ENCODE measurements at places on chromosomes 5 and 9. TPM values are rescaled to one million over a fixed set of nuclear protein-coding genes. Genes with fewer than 3 reads are reported as not detected.
A peak's percentile ranks its signal among the peaks of the same experiment; 100 is the strongest.

DNA sequence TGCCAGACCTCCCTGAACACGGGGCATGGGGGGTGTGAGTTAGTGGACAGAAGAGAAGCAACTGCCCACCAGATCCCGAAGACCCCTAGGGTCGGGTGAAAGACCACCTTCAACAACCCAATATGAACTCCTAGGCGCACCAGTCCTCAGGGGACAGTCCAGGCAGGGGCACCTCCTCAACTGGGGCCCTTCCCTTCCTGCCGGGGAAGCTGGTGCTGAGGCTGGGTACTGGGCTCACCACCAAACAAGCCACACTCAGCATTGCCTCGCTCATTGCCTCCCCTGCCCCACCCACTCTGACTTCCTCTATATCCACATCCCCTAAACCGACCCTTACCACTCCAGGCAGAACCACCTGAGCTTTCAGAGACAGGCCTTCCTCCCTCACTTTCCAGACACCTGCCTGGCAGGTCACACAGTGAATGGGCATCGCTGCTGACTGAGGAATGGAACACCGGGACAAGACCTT lies 42.5 kb downstream of the SEMA4D start:
- peak; percentile 64 for DNase-seq

The EQTN gene
- not detected for total RNA-seq

The FSTL4 gene
- total RNA-seq: not detected

- no peak for DNase-seq
These were observed 169.0 kb downstream of the DOCK2 start for GRCh38 chr5:169805937-169806700.

- no peak for DNase-seq
These were observed 283.3 kb downstream of the GABRB2 start for GRCh38 chr5:161263191-161263590.

GRCh38 chr5:1875843-1876659 lies 6.7 kb downstream of the IRX4 start:
- DNase-seq: no peak

GRCh38 chr9:99748676-99749075 lies 73.0 kb upstream of the NR4A3 start:
- DNase-seq: no peak

DNA sequence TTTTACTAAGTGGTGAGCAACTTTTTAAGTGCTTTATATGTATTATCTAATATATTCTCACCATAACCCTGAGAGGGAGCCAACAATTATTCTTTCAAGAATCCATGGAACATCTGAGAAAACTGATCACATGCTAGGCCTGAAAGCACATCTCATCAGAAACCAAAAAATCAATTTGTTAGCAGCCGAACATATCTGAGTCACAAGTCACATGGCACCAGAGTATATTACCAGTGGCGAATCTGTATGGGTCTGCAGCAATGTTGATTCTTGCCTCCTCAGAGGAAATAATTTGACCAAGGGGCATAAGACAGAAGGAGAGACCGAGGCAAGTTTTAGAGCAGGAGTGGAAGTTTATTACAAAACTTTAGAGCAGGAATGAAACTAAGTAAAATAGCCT lies 25.3 kb upstream of the SIL1 start:
- DNase-seq: no peak

DNA sequence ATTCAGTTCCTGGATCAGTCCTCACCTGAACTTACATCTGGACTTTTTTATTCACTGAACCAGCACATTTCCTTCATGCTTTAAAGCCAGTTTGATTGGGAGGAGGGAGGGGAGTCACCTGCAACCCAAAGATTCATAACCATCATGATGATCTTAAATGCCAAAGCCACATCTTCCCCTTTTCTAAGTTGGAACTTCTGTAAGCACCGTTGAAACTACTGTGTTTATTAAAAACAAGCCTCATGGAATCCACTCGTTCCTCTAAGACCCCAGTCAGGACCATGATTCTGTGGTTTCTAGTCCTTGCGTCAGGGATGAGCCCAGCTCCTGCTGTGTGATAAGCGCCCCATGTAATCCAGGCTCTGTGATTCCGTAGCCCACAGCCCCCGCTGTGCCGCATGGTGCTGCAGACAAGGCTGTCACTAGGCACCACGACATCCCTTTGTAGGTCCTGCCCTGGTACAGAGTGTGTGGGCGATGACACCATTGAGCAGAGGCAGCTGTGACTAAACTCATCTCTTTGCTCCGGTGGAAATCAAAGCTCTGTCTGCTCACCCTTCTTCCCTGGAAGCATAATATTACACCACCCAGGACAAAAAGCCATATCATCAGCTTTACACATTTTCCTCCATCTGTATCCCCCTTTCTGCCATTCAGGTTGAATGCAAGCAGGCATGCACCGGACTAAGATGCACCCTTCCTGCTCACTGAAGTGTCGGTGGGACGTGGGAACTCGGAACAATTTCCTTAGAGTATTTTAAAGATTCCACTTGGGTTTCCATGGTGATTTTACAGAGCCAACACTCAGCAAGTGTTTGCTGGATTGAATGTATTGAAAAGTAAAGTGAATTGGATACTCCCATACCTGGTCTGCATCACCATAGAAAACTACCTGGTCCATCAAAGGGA lies 132.0 kb upstream of the FSTL4 start:
- no peak for DNase-seq

DNA sequence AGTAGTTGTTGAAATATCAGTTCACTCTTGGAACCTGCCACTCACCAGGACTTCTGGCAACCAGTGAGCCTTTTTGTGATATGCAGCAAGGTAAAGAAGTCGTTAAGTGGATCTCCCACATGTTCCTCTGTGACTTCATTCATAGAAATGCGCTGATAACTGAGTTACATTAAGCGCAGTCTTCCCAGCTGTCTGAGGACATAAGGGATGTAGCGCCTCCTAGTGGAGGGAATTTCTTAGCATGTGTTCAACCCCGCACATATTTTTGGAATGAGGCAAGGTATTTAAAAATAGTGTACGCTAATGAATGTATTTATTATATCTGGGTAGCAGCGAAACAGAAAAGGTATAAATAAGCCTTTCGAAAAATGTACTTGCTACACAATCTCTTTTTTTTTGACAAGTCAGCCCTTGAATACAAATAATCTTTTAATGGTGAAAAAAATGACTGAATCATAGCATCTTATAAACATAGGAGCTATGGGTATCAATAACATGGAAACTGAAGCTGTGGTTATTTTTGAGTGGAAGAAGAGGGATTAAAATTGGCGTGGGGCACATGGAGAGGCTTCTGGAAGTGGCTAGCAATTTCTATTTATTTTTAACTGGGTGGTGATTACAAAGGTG lies 38.0 kb downstream of the PALM2AKAP2 start:
- no peak for DNase-seq

The SAPCD2 gene
- 1.2 TPM for total RNA-seq

- DNase-seq: no peak
These were observed 428.3 kb downstream of the DNAH5 start for GRCh38 chr5:13516195-13516594.

- no peak for DNase-seq
These were observed 17.1 kb upstream of the C9 start for GRCh38 chr5:39381376-39381775.

- no peak for DNase-seq
These were observed 456.0 kb downstream of the BNC2 start for GRCh38 chr9:16414451-16414850.

The PTGS1 gene
- total RNA-seq: 1.6 TPM

DNA sequence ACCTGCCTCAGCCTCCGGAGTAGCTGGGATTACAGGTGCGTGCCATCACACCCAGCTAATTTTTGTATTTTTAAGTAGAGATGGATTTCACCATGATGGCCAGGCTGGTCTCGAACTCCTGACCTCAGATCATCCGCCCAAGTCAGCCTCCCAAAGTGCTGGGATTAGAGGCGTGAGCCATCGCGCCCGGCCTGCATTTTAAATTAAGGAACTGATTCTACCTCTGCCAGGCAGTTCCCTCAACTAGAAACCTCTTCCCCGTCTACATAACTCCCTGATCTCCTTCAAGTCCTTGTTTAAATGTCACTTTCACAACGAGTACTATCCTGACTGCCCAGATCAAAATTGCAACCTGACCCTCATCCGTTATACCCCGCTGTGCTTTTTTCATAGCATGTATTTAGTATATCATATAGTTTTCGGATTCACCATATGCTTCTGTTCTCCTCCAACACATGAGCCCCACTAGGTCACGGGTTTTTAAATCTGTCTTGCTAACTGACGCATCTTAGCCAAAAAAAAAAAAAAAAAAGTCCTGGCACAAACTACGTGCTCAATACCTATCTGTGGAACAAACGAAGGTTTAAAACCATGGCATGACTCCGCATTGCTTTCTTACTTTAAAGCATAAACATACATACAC lies 858 bp upstream of the SOWAHA start:
- DNase-seq: no peak

- no peak for DNase-seq
These were observed 8.7 kb downstream of the SEC16A start for GRCh38 chr9:136474021-136474640.

DNA sequence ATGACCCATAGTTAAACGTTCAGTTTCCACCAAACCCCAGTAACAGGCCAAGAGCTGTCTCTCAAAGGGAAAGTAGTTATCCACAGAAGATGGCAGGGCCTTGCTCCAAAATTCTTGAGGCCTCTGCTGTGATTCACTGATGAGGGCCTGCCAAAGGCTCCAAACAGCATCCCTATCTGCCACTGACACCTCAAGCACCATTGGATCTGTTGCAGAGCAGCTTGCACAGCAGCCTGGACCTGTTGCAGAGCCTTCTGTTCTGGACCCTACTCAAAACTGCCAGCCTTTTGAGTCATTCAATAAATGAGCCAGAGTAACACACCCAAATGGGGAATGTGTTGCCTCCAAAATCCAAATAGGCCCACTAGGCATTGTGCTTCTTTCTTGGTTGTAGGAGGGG lies 741.5 kb upstream of the RGMB start:
- DNase-seq: no peak

DNA sequence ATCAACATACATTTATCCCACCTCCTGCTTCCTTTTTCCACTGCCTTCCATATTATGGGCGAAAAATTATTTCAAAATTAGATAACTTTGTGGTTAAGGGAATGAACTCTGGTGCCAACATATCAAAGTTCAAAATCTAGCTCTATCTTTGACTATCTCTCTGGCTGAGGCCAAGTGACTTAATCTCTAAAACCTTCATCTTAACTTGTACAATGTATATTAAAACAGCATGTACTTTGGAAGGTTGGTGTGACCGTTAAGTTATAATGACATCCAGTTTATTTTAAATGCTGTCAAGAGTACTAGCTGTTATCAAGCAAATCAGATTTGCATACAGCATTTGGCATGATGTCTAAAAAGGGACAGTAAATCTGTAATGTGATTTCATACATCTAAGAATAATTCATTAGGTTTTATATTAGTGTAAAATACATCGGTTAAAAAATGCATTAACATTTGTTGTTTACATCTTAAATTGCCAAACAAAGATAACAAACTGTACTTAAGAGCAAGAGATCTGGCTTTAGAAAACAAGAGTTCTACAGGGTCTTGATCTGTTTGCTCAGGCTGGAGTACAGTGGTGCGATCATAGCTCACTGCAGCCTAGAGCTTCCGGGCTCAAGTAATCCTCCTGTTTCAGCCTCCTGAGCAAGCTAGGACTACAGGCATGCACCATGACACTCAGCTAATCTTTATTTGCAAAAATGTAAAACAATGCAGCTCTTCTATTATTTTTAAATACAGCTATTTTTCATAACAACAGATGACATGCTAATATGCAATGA lies 102.8 kb downstream of the CDH18 start:
- no peak for DNase-seq

- DNase-seq: no peak
These were observed 107.0 kb upstream of the NUDT12 start for GRCh38 chr5:103669615-103670014.

- peak; percentile 22 for DNase-seq
These were observed at the start of gene BARX1 for GRCh38 chr9:93955111-93955980. Gene BARX1, minus strand, starts transcription at chr9:93955355. Its CDS starts 209 bp downstream, at chr9:93955146.

The FCN1 gene
- total RNA-seq: 561 TPM

The PDCD1LG2 gene
- 0.21 TPM for total RNA-seq

- DNase-seq: no peak
These were observed 10.3 kb upstream of the GPSM1 start for GRCh38 chr9:136316896-136317676.

DNA sequence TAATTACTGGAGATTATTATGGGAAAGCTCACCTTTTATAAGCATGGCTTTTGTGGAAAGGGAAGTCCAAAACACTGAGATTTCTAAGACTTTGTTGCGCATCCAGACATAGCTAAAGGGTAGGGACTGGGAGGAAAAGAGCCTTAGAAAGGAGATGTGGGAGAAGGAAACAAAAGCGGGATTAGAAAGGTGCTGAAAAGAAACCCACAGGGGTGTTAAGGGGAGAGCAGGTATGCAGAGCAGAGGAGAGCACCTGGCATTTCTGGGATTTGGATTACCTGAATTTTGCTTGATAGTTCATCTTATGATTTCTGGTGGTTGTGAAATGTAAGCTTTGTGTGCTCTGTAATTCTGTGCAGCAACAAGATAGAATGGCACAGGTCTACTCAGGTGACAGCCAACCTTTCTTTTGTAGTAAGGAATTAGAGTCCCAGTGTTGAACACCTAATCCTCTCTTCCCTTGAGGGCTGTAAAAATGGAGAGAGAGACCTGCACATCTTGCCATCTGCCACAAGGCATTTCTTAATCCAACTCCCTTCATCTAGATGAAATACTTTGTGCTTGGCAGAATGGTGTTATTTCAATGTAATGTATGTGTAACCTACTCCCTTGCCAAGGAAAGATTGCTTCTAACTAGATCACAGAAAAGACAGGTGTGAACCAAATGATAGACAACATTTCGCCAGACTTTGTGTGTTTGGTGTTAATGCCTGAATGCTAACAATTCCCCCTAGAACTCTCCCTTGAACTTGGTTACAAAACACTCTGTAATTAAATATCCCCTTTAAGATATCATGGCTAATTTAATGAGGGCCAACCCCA lies 47.4 kb downstream of the ATPSCKMT start:
- DNase-seq: no peak

GRCh38 chr9:127974001-127974768 lies 6.6 kb downstream of the EEIG1 start:
- no peak for DNase-seq

DNA sequence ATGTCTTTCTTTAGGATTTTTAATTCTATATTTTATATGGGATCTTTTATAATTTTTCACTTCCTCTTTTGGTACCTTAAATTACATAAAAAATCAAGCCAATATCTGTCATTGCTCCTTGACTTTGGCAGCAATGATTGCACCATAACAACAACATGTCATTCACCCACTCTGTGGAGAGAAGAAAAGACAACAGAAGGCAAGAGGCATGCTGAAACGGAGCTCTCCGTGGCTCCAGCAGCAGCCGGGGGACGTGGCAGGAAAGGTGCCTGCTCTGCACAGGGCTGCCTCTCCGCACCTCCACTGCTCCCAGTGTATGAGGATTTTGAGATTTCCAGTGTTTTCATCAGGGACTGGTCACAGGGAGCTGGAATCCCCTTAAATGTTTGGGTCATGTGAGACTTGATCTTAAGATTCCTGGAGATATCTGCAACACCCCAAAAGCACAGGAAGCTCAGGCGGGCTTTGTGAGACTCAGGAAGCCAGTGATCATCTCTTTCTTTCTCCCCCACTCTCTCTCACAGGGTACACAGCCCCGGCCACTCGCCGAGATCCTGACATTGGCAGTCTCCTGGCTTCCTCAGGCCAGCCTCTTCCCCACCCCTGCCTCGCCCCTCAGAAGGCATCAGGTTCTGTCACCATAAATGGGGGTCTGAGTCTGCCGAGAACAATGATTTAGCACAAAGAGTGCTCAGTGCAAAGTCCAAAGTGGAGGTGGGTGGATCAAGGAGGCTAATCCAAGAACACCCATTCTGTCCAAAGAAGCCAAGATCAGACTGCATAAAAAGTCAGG lies 74.6 kb downstream of the ACTL7B start:
- no peak for DNase-seq

The ARL14EPL gene
- not detected for total RNA-seq

Data from naive thymus-derived CD4-positive, alpha-beta T cell (primary cell).